ENCODE measurements at places on chromosomes 1 and 21.

DNA sequence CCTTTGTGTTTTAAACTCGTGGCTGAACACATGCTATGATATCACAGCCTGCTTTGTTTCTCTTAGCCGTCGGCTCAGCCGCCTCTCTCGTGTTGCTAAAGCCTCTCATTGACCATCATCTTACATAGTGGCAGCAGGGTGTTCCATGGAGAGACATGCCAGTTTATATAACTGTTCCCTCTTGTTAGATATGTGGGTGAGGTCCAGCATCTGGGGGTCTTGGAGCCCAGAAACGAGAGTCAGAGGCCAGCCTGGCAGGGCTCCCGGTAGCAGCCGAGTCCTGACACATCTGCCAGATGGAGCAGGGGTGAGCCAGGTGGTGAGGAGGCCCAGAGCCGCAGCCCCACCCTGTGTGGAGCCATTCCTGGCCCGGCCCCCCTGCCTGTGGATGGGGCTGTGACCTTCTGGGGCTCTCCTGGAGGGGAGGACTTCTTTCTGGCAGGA is 11.9 kb downstream of the PODN start:
- no peak for DNase-seq

GRCh38 chr1:147669469-147670318 is 630 bp downstream of the ACP6 start:
- DNase-seq: no peak

DNA sequence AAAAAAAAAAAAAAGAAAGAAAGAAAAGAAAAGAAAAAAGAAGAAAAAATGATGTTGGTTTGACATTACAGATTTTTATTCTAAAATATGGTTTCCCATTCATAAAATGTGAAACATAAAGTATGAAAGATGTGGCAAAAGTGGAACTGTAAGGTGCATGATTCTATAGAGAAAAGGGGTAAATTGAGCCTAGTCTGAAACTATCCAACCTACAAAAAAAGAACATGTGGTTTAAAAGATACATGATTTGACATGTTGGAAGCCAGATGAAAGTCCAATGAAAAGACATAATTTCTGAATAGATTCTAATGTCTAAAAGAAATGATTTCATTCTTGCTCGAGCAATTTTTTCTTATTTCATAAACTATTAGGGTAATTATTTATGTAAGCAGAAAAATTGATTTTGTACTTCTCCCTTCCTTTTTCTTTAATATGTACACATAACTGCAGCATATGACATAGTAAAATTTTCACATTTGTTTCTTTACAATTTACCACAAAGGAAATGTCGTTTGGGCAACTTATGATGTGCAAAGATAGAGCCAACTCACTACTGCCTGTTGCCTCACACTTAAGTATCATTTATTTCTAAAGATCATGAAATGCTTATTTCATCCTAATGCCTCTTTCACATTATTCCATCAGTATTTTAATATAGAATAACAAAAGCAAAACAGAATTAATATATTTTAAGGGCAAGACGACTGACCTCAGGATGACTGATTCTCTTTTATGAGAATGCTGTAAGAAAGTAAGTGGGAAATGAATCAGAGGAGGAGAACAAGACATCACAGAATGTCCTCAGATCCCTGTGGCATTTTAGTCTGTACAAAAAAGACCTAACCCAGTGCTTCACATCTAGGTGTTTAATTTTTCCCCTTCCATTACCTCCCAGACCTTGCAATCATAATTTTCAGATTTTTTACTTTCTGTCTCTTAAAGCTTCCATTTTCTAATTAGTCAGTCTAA is 165.8 kb upstream of the HMCN1 start:
- DNase-seq: no peak

GRCh38 chr1:209425959-209426358 is 157.6 kb upstream of the CAMK1G start:
- no peak for DNase-seq

GRCh38 chr1:108049178-108049819 is 84.3 kb upstream of the VAV3 start:
- DNase-seq: no peak

- no peak for DNase-seq
Measured at GRCh38 chr1:12135612-12136011, 31.2 kb upstream of the TNFRSF1B start.

All from keratinocyte (primary cell).